ENCODE measurements at places on chromosomes 6 and 20.

DNA sequence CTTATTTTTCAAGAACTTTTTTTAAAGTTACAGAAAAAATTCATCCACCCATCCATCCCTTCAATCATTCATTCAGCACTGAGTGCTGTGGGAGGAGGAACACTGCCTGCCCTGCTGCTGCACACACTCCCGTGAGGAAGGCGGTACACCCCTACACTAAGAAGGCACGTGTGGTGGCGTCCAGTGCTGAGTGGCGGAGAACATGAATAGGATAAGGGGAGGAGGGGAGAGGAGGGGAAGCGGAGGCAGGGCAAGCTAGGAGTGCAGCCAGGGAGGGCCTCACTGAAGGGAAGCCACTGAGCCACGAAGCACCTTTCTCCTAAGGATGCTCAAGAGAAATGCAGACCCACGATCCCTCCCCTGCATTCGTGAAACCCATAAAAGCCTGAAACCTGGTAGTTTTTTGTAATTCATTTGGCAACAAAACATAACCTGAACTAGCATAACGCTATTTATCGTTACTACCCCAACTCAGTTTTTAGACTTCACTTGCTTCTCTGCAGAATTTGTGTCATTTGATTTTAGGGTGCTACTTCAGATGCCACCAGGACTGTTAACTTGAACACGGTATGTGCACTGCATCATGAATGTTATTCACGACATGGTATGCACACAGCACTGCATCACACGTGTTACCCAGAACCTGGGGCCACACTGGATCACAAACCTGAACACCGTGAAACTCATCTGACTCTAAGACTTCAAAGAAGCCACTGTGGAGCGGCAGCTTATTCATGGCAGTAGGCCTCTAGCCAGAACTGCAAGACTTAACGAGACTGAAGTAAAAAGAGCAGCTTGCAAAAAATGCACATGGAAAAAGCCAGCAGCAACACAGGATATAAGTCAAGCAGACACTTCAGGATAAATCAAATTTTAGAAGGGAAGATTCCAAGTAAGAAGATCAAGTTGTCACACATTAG, 3.5 kb downstream of the RNASET2 start:
- DNase-seq: no peak

GRCh38 chr6:137717074-137718073, 149.7 kb upstream of the TNFAIP3 start:
- peak; percentile 49 for DNase-seq

DNA sequence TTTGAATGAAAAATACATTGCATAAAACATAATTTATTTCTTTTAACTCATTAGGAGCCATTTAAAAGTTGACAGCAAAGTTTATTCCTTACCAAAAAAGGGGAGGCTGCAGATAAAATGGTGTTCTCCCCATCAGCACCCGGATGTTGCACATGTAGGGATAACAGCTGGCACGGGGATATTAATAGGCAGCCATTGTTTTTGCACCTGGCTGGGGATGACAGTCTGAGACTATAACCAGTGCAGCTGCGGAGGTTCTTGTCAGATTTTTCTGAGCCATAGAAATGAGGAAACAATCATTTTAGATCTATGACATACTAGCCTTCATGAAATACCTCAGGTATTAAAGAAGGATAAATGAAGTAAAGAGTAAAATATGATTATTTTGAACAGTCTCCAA, 20.1 kb upstream of the HECA start:
- no peak for DNase-seq

- no peak for DNase-seq
These were observed 16.8 kb downstream of the CD83 start for GRCh38 chr6:14134211-14134910.

GRCh38 chr20:17856024-17856564, 112.5 kb downstream of the SNX5 start:
- no peak for DNase-seq

GRCh38 chr6:24229696-24230405, 103.8 kb downstream of the NRSN1 start:
- no peak for DNase-seq

DNA sequence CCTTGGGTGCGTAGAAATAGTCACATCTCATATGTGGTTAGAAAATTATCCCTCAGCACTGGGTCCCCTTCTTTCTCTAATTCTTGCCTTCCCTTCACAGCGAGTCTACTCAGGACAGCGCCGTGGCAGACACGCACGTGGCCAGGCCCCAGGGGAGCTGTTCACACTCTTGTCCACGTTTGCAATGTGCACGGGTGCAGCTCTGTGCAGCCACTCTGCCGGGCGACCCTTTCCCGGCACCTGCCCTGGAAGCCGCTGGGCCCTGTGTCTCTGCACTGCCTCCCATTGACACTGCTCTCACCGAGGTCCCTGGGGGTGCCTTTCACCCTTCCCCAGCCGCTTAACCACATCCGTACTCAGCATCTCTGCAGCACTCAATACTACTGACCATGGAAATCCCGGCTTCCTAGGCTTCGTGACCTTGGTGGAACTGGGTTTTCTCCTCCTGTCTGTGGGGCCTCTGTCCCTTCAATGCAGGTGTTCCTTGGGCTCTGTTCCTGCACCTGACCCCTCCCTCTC, 104.9 kb downstream of the DACT2 start:
- no peak for DNase-seq

GRCh38 chr6:130116273-130116672, 97.9 kb downstream of the L3MBTL3 start:
- no peak for DNase-seq

DNA sequence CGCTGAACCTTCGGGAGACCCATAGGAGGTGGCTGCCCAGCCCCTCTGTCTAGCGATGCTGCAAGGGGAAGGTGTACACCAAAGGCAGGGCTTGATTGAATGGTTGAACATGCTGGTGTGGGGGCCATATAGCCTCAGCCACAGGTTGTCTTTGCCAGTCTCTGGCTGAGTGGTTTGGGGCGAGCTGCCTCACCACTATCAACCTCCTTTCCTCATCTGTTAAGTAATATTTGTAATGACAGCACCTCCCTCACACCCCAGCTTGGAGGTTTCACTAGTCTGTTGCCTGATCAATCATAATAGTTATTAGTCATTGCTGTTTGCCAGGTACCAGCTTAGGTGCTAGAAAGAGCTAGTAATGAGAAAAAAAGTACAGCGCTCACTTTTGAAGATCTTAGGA, 11.8 kb upstream of the ZNF831 start:
- DNase-seq: no peak

GRCh38 chr6:169654598-169655391, 47.0 kb downstream of the WDR27 start:
- DNase-seq: peak; percentile 46

- DNase-seq: no peak
These were observed 556 bp upstream of the SCAF8 start for GRCh38 chr6:154732538-154733182.

GRCh38 chr20:40181676-40182075, 507.4 kb downstream of the MAFB start:
- DNase-seq: no peak

DNA sequence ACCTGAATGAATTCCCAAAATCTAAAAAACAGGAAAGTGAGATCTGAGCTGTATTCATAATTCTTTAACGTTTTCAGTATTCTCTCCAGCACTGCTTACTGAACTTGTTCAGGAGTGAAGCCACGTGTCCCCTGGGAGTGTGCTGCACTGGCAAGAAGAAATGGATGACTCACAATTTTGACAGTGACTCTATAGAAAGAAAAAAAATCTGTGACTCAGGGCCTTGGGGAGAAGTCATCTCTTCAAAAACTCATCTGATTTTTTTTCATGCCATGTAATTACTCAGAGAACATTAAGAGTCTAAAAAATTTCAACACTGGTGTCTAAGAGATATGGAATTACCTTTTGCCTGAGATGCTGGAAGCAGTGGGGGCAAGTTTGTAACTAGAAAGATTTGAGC, 39.7 kb downstream of the ANKEF1 start:
- DNase-seq: no peak

- DNase-seq: no peak
These were observed 67.9 kb downstream of the LAMA2 start for GRCh38 chr6:128950864-128951263.

GRCh38 chr6:151747896-151748295, 59.6 kb upstream of the ESR1 start:
- no peak for DNase-seq

DNA sequence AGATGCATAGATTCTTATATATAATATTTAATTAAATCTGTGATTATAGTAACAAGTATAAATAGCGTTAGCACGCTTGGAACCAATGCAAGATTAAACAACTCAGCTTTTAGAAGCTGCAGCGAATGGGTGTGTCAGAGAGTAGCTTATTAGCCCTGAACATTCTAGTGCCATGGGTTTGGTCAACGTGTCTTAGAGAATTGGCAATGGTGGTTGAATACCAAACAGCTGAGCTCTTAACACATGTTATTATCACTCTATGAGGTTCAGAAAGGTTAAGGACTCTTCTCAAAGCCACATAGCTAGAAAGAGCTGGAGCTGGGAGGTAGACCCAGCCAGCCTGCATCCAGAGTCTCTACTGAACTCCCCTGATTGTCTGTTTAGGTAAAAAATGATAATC, 284.2 kb upstream of the CHD6 start:
- DNase-seq: no peak

DNA sequence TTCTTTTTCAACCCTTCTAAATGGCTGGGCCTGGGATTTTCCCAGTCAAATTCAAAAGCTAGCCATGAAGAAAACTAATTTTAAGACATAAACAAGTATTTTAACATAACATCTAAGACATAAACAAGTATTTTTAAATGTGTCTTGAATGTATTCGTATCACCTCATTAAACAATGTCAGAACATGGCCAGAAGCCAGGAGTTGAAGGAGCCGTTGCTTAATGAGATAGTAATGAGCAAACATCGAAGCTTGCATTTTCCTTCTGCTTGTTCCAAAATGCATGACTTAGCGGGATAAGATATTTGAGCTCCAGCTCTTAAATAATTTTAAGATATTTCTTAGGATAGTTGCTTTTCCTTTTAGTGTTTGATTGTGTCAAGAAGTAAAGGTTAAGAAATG, 4.2 kb upstream of the RNF182 start:
- no peak for DNase-seq

- no peak for DNase-seq
These were observed 57.6 kb downstream of the GMDS start for GRCh38 chr6:2187826-2188225.

- DNase-seq: no peak
These were observed 21.5 kb downstream of the EZR start for GRCh38 chr6:158797331-158798310.

- peak; percentile 78 for DNase-seq
These were observed 145.7 kb downstream of the BTBD9 start for GRCh38 chr6:38493931-38494547.

GRCh38 chr6:23905133-23905815, 220.7 kb upstream of the NRSN1 start:
- DNase-seq: no peak
